ENCODE measurements at places on chromosomes 3 and 15.
A peak's percentile ranks its signal among the peaks of the same experiment; 100 is the strongest.

DNA sequence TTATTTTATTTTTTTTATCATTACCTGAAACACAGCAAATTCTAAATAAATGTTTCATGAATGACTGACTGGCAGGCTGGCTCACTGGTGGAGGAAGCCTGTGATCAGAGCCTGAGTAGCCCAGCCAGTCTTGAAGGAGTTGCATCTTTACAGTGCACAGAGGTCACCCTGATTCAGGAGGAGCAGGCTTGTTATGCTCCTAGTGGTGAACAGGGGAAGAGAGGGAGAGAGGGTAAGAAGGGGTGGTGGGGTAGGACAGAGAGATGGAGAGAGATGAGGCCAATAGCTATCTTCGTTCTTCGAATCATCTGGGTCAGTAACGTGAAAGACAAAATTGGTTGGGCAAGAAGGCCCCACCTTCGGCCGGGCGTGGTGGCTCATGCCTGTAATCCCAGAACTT is 202.6 kb upstream of the MCTP2 start:
- DNase-seq, result no peak

DNA sequence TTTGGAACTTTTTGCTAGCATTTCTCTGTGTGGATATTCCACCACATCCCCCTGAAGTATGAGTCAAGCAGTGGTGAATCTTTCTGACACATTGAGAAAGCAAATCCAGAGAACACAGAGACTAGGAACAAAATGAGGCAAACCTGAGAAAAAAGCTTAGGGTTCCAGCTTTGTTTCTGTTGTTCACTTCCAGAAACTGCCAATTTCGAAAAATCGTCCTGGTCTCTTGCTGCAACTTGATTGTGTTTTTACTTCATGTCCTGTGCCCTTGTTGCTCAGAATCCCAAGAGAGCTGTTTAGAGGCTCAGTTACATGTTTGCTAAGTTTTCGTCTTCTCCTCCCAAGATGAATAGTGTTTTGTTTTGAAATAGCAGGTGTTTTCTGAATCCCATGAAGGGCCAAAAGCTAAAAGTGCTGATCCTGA is 13.7 kb downstream of the MAP2K1 start:
- DNase-seq, result no peak

- no peak for DNase-seq
These were observed 96.8 kb downstream of the BBX start for GRCh38 chr3:107619549-107619948.

- no peak for DNase-seq
These were observed 100.0 kb downstream of the CORO2B start for GRCh38 chr15:68678746-68679145.

DNA sequence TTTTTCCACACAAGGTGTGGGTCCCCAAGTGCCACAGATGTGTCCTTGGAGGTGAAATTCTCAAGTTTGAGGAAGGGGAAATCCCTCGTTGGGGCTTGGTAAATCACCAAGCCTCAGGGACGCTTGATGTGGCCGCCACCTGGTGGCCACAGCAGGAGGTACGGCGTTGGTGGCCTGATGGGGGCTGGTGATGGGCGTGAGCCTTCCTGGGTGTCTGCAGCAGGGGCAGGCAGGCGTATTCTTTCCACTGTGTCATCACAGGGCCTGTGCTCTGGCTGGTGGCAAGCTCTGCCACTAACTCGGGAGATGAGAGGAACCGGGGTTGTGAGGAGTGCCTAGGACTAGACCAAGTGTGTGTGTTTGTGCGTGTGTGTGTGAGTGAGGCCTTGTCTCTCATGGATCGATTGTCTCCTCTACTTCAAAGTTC is 4.2 kb downstream of the ACOX2 start:
- DNase-seq, result peak; percentile 89

DNA sequence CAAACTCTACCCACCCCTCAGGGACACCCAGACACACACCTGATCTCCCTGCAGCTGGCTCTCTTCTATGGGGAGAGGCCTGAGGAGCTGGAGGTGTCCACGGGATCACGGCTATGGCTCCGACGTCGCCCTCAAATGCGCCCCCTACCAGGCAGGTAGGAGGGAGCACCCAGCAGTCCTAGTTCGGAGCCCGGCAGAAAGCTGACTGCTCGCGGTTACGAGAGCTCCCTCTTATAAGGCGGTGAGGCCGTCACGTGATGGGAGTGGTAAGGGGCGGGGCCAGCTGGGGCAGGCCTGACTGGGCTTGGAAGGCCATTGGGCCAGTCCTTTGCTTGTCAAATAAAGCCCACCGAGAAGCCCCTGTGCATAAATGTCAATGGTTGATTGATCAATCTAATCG is at the start of gene PRR20G:
PRR20G (minus strand) TSS at position 207 of the 400 bp plus-strand sequence. CDS start 681 bp downstream, outside the sequence.
- no peak for DNase-seq

GRCh38 chr3:52333869-52334557 is 17.9 kb downstream of the DNAH1 start:
- DNase-seq, result no peak

DNA sequence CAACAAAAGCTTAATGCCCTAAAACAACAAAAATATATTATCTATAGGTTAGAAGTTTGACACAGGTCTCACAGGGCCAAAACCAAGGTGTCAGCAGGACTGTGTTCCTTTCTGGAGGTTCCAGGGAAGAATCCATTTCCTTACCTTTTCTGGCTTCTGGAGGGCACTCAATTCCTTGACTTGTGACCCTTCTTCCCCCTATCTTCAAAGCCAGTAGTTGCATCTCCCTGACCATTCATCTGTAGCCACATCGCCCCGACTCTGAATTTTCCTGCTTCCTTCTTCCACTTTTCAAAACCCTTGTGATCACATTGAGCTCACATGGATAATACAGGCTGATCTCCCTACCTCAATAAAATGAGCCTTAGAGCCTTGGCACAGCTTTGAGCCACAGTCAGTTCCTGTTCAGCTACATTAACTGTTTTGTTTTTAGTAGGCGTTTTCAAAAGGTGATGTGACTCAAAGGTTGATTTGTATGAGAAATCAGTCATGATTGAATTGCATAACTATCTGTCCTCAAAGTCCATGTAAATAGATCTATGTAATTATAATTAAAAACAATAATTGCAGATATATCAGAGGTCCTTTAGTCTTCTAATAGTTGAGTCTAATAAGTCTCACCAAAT is 12.4 kb downstream of the PFN2 start:
- no peak for DNase-seq

DNA sequence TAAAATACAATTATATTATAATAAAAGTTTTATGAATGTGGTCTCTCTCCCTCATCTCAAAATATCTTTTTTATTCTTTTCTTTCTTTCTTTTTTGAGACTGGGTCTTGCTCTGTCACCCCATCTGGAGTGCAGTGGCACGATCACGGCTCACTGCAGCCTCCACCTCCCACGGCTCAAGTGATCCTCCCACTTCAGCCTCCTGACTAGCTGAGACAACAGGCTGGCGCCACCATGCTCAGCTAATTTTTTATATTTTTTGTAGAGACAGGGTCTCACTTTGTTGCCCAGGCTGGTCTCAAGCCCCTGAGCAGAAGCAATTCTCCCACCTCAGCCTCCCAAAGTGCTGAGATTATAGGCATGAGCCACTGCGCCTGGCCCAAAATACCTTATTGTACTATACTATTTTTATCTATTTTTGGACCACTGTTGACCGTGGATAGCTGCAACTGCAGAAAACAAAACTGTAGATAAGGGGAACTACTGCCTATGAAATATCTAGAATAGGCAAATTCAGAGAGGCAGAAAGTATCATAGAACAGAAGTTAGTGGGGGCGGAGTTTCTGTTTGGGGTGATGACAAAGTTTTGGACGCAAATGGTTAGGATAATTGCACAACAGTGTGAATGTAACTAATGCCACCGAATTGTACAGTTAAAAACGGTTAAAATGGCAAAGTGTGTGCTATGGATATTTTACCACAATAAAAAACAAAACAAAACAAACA is 66.6 kb downstream of the SLC12A8 start:
- no peak for DNase-seq

DNA sequence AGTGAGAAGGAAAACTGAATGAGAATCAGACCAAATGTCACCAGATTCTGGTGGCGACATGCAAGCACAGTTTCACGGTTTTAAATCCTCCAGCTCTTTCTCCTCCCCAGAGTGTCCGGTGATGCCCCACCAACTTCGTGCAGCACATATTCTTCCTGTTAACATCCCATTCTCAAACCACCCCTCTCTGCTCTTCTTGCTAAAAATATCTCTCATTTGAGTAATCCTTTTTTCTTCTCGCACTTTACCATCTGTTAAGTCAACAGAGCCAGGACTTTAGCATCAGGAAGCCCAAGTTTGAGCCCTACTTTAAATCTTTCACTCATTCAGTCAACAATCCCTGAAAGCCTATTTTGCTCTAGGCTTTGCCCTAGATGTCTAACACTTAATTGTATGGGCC is 68.2 kb upstream of the VGLL4 start:
- DNase-seq, result peak; percentile 74

GRCh38 chr15:71093054-71094024 is 21.9 kb upstream of the THSD4 start:
- DNase-seq, result no peak

DNA sequence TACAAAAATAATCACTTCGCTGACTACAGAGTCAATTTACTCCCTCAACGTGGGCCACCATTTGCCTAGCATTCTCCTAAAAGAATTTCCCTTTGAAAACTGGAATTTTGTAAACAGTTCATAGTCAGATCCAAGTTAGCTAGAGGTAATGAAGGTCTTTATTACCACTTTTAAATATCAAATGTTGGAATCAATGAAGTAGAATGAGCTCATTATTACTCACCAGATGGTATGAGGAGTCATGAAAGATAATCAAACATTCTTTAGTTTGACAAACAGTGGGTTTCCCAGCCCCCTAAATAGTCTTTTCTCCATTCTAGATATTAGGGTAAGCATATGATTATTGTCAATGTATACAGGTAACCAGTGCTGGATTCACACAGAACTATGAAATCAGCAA is 455.7 kb upstream of the THBS1 start:
- no peak for DNase-seq

- DNase-seq, result no peak
These were observed 132.7 kb downstream of the GHSR start for GRCh38 chr3:172315401-172316091.

GRCh38 chr3:73523661-73524060 is 101.1 kb downstream of the PDZRN3 start:
- DNase-seq, result no peak

- DNase-seq, result peak; percentile 24
These were observed 96.6 kb upstream of the PLXND1 start for GRCh38 chr3:129702934-129703712.

DNA sequence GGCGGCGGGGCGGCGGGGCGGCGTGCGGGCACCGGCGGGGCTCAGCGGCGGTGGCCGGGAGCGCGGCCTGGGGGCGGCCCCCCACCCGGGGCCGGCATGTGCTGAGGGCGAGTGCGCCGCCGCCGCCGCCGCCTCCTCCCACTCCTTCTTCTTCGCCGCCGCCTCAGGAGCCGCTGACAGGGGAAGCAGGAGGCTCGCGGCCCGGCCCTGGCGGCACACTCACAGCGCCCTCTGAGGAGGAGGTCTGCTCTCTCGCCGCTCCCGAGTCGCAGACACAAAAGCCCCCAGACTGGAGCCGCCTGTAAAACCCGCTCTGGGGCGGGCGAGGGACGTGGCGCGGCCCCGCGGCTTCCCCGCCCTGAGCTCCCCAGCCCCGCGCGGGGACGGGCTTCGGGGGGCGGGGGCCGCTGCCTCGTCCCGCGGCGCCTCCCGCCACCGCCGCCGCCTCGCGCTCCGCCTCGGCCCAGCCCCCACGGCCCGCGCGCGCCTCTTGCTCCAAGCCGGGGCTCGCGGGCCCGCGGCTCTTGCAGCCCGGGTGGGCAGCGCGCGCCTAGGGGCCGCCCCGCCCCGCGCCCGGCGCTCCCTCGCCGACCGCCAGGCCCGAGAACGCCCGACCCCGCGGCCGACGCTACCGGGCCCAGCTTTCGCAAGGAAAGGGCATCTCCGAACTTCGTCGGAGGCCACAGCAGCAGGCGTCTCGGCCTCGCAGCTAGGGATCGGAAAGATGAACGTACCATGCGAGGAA is at the start of gene PYGO1:
PYGO1 (minus strand) TSS at position 276 of the 745 bp plus-strand sequence. CDS start 462 bp downstream, outside the sequence.
- peak; percentile 74 for DNase-seq

- no peak for DNase-seq
These were observed 311.2 kb upstream of the NAALADL2 start for GRCh38 chr3:174547801-174548435.

All from NCI-H82 (cell line).